Fibroblast of skin of left biceps (primary cell): ENCODE measurements at places on chromosomes 12 and 14.

- no peak for DNase-seq
These were observed 9.1 kb upstream of the DDX47 start for GRCh38 chr12:12804011-12804410.

DNA sequence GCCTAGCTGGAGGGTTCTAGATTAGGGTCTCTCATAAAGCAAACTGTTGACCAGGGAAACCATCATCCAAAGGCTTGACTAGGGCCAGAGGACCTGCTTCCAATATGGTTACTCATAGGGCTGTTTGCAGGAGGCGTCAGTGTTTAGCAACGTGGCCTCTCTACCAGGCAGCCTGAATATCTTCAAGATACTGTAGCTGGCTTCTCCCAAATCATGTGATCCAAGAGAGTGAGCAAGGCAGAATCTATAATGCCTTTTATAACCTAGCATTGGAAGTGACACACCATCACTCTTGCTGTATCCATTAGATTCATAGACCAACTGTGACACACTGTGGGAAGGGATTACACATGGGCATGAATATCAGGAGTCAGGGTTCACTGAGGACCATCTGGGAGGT is 17.3 kb downstream of the TPH2 start:
- DNase-seq = no peak

- DNase-seq = no peak
These were observed 36.7 kb upstream of the GPATCH2L start for GRCh38 chr14:76115010-76115422.

DNA sequence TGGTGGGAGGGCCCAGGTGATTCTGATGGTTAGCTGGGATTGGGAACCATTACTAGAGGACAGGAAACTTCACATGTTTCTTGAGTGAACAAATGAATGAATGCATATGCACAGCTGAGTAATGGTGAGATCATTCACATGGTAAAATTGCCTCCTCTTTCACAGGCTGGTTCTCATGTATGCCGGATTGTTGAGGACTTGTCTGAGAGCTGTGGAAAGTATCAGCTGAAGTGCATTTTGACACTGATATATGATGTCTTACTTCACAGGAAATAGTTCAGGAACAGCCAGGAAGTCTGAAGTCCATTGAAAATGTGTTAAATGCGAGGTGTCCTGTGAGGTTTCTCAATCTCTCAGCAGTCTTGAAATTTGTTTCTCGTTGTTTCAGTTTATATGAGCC is 77.6 kb upstream of the DACT1 start:
- peak; percentile 45 for DNase-seq

DNA sequence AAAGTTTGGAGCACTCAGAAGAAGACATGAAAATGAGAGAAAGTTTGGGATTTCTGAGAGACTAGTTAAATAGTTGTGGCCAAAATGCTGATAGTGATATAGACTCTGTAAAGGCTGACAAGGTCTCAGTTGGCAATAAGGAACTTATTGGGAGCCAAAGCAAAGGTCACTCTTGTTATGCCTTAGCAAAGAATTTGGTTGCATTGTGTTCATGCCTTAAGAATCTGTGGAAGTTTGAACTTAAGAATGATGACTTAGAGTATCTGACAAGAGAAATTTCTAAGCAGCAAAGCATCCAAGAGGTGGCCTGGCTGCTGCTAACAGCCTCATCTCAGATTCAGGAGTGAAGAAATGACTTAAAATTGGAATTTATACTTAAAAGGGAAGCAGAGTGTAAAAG is 113.8 kb downstream of the PIK3C2G start:
- DNase-seq = no peak

DNA sequence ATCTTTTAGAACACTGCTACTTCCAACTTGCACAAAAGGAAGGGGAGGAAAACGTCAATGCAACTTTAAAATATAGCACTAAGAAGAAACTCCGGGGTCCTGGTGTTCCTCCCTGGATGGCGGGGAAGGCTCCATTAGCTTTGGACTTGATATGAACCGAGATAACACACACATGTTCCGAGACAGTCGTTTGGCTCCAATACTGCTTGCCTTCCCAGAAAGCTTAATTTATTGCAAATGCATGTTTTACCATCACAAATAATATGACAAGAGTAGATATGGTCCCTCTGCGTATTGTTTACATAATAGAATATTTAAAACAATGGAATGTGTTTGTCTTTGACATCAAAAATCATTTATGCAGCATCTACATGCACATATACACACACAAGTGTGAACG is 87.6 kb upstream of the CLMN start:
- no peak for DNase-seq

GRCh38 chr14:58699681-58700205 is 62.0 kb downstream of the DACT1 start:
- no peak for DNase-seq

DNA sequence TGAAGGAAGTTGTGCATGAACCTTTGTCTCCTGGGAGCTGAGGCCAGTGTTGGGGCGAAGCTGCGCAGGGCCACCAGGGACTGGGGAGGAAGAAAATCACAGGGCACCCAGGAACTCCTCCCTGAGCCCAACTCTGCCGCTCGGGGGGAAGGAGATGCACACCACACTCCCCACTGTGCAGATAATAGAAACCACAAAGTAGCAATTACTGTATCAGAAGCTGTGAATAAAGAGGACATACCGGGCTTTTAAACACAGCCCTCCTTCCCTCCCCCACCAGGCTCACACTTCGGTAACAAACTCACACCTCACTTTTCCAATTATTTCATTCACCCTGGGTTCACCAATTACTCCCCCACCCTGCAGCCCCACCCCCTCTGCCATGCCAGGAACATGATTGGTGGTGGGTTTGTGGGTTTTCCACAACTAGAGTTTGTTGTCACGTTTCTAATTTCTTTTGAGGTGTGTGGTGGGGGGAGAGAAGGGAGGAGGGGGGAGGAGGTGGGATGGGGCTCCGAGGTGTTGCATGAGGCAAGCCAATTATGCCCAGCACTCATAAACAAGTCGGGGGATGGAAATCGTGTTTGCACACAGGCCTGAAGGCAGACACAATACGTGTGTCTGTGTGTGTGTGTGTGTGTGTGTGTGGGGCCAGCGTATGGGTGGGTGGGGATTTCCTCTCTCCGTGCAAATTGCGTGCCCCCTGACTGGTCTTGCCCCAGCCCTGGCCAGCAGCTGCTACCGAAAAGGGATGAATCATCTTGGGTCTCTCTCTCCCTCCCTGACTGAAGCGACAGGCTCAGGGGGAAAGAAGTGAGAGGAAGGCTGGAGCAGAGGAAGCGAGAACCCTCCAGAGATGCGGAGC is 103.3 kb downstream of the RBM19 start:
- peak; percentile 40 for DNase-seq

DNA sequence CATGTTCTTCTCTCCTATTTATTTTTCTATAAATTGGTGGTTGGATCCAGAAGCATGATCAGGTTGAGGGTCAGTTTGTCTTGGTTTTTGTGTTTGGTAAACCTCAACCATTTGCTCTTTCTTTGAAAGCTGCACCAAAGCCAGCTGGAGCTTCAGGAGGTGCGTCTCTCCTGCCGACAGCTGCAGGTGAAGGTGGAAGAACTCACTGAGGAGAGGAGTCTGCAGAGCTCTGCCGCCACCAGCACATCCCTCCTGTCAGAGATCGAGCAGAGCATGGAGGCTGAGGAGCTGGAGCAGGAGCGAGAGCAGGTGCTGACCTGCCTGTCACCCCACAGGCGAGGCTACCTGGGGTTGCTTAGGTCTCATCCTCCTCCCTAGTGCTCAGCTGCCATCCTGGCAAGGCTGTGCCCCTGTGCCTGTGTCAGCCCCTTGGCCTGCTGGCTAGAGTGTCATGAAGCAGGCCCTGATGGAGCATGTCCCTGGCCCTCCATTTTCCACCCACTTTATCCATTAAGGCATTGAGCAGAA is 45.0 kb downstream of the RAB35 start:
- no peak for DNase-seq

DNA sequence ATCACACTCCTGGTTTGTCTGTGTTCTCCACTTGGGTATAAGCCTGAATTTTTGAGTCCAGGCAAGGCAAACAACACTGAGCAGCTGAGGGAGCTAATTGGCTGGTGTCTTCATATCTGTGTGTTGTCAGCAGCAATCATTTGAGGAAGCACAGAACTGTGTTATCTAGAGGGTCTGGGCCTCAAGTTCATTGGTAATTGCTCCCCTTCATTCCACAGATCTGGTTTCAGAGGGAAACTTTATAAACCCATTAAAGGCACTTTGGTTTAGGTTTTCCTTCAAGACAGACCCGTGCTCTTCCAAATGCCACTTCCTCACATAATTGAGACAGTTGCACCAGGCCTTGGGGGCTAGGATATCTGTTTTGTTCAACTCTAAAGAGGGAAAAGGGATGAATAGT is 5.6 kb downstream of the DACT1 start:
- no peak for DNase-seq

GRCh38 chr14:85554106-85554505 is 24.2 kb downstream of the FLRT2 start:
- no peak for DNase-seq

DNA sequence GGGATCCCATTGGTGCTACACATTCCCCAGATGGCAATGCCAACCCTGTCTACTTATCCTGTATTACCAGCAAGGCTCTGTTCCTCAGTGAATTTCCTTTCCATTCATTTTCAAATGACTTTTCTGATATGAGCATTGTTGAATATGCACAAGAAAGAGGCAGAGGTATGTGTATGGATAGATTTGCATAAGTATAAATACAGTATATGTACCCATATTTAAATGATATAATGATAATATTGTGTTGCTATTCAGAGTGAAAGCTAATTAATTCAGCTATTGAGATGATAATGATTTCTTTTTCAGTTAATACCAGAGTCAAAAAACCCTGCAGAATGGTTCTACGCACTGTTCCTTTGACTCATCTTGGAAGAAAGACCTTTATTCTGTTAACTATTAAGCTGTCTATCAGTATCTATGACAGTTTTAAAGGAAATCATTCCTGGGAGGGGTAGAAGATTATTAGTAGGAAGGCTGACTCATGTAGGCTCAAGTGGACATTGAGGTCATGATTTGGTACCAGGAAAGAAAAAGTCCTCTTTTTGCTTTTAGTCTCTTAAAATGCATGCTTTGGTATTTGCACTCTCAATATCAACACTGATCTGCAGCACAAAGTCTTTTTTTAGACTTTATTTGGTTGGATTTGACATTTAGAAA is 44.9 kb upstream of the GAS2L3 start:
- no peak for DNase-seq
